ENCODE measurements at places on chromosomes 1 and 21. TPM values are rescaled to one million over a fixed set of nuclear protein-coding genes. Genes with fewer than 3 reads are reported as not detected.

GRCh38 chr1:25933479-25934365, 27.5 kb upstream of the STMN1 start:
- DNase-seq = no peak

DNA sequence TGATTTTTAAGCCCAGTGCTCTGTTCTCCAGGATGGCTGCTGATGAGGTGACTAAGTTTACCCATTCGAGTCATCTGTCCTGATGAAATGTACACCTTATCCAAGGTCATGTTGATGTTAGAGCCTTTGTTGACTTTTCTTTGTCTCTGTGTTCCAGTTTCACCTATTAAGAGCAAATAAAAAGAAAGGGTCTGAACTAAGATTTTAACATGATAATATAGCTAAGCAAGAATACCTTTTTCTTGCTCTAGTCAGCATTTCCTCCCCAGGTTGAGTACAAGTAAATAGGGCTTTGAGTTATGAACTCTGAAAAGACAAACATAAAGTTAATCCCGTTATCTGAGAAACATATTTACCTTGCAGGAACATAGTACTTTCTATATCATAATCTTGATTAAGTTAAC, 52.1 kb upstream of the GPR88 start:
- no peak for DNase-seq

DNA sequence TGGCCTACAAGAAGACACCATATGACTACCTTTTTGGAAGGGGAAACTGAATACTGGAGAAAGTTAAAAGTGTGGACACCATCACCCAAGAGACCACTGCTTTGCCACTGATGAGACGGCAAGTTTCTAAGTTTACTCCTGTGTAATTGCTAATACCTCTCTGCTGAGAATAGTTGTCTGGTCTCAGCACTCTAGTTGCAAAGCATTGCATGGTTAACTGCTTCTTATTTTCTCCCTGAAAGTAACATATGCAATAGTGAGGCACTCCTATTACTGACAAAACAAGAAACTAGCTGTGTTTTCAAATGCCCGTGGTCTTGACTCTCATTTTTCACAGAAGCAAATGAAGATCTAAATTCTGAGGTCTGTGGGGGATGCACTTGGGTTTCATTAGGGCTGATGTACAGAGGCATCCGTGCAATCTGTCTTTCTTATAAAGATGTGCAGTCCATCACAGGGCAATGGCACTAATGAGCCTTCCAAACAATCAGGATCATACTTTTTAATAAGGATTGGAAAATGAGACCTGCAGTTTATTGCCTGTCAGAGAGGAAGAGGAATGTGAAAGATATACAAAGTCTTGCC, 62.9 kb downstream of the IFI44 start:
- DNase-seq = no peak

DNA sequence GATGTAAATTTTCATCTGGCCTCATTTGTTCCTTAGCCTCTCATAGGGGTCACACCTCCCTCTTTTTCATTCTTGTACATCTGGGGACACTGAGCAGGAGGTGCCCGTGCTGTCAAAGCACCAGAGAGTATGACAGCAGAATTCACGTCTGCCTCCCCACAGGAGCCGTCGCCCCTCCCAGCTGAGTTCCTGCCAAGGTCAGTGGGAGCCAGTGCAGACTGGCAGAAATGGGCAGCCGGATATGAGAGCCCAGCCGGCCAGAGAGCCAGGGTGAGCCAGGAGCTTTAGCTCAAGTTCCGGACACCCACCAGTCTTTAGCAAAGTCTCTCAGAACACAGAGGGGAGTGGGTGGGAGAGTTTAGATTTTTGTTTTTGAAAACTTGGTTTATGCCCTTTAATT, 21.9 kb downstream of the GPR137B start:
- DNase-seq = no peak

Gene NECTIN4
- total RNA-seq = not detected
